Uterus (tissue), 4 donors: ENCODE measurements at places on chromosomes 13 and 19.
A peak's percentile ranks its signal among the peaks of the same experiment; 100 is the strongest.

DNA sequence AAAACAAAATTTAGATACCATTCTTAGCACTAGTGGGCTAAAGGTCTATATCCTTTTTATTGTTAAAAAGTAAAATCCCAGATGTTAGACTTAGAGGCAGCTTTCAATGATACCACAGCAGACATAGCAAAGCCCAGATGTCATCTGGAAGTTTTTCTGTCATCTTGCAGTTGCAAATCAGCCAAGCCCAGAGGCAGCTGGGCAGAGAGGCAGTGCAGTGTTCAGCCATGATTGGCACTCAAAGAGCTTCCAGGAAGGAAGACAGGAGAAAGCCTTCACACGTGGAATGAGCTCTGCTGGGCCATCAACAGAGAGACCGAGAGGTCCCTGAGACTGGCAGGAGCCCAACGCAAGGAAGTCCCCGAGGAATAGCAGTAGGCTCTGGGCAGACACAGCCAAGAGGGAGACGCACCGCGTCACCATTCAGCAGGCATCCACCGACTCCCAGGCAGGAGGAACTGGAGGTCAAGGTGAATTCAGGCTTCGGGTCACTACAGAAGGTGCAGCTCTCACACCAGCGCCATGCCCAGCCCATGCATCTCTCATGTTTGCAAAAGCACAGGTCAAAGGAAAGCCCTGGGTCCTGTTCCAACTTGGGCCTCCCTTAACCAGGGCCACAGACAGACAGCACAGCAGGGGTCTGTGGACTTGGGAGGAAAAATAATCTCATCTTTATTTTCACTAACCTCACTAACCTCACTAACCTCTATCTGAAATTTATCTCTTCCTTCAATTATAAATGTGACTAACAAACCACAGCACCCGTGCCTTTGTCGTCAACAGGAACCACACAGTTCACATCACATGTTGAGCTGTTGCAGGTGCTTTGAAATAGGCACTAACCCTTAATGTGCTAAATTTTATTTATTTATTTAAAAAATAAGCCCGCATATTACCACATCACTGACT, 54.9 kb downstream of the TUBGCP3 start:
- no peak for DNase-seq

DNA sequence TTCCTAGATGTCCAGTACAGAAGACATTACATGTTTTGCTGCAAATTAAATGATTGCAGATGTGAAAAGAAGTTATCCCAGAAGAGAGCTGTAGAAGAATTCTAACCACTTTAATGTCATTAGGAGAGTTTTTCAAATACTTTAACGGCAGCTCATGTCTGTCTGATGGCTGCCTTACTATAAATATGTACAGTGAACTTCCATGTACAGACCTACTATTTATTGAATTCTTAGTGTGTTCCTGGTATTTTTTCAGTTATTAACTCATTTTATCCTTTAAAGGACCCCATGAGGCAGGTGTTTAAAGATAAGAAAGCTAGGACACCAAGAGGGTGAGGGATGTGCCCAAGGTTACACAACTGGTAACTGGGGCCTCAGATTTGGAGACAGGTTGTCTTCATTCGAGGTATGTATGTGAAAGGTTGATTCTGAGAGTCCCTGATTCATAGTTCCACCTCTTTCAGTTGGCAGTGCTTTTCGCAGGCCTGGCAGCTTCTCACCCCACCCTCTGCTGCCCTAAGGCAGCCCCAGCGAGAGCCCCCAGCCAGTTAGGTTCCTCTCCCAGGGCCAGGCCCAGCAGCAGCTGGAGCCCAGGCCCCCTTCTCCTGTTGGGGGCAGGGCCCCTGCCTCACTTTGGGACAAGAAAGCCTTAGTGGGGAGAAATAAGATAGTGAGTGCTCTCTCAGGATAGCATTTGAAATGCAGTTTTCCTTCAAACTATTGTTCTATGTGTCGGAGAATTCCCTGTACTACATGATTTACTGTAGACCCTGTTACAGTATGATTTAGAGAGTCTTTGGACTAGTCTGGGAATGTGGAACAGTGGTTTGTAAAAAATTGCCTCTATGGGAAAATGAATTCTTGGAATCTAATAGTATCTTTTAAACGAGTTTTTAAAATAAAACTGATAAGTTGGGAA, 67.7 kb upstream of the TEX29 start:
- no peak for DNase-seq

DNA sequence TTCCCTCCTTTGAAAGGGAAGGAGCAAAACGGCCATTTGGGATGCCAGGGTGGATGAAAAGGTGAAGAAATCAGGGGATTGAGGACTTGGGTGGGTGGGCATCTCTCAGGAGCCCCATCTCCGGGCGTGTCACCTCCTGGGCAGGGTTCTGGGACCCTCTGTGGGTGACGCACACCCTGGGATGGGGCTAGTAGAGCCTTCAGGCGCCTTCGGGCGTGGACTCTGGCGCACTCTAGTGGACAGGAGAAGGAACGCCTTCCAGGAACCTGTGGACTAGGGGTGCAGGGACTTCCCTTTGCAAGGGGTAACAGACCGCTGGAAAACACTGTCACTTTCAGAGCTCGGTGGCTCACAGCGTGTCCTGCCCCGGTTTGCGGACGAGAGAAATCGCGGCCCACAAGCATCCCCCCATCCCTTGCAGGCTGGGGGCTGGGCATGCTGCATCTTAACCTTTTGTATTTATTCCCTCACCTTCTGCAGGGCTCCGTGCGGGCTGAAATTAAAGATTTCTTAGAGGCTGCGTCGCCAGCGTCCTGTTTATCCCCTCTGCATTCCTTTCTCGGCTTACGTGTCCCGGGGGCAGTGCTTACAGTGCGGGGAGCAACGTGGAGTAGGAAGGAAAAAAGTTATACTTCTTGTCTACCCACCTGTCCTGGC, 15.2 kb upstream of the S1PR4 start:
- peak; percentile 59 for DNase-seq

DNA sequence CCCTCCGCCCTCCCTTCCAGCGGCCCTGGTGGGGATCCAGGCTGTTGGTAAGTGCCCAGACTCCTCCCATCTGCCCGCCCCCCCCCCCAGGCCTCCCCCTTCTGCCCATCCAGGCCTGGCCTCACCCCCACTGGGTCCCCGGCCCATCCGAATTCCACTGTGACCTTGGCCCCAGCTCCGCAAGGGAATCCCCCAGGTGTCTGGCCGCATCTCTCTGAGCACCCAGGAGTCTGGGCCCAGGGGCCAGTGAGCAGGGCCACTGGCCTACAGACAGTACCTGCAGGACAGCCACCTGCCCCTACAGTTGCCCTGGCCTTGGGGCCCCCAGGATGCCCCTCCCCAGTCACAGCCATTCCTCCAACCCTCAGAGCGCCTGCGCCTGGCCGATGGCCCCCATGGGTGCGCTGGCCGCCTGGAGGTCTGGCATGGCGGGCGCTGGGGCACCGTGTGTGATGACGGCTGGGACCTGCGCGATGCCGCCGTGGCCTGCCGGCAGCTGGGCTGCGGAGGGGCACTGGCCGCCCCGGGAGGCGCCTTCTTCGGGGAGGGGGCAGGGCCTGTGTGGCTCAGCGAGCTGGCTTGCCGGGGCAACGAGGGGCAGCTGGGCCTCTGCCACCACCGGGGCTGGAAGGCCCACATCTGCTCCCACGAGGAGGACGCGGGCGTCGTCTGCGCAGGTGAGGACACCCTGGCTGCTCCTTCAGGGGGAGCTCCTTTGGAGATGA, 912 bp downstream of the SSC5D start:
- DNase-seq = peak; percentile 66

GRCh38 chr19:32811151-32811550, 58.4 kb downstream of the SLC7A9 start:
- no peak for DNase-seq
